Endothelial cell (in vitro differentiated cells): ENCODE measurements at places on chromosomes 16 and 17.

GRCh38 chr16:23924128-23924527 is 88.3 kb downstream of the PRKCB start:
- no peak for DNase-seq

DNA sequence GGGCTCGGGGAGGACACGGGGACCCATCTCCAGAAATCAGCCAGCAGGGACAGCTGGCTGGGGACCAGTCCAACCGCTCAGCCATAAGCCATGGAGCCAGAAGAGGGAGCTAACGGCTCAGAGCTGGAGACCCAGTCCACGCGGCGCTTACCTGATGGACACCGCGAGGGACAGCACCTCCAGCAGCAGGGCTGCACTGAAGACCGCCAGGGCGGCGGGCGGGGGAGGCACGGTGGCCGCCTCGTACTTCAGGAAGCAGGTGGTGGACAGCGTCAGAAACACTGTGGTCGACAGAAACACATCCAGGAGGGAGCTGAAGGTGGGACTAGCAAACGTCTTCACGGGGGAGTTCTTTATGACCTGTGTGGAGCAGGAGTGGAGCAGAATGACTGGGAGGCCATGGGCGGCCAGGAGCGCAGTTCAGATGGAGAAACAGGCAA is 102.6 kb upstream of the CREBBP start:
- DNase-seq = peak; percentile 72

- DNase-seq = no peak
Measured at GRCh38 chr17:2892305-2892971, 96.2 kb downstream of the RAP1GAP2 start.

DNA sequence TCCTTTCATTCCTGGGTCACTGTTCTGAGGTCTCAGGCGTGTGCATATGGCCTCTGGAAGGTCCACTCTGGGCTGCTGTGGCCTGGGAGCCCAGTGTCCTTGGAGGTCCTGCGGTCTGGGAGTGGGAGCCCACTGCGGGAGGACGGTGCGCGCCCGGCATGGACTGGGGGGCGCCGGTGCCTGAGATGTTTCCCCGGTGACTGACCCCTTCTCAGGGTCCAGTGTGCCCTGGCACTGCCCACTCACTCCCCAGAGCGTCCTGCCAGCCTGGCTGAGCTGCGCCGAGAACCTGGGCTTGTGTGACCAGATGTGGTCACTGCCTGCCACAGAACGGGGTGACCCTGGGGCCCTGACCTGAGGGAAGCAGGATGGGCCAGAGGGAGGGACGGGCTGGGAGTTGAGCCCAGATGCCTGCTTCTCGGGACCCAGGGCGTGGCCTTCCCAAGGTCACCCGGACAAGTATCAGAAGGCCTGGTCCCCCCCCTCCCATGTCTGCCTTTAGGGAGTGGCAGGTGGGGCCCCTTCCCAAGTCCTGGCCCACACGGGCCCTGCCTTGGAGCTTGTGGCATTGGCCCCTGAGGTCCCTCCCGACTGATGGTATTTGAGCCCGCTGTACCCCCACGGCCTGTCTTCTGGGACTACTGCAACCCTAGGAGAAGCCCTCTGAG is 1.1 kb upstream of the RHBDL1 start:
- DNase-seq = no peak

GRCh38 chr16:11207646-11208045 is 48.4 kb downstream of the SOCS1 start:
- DNase-seq = no peak

DNA sequence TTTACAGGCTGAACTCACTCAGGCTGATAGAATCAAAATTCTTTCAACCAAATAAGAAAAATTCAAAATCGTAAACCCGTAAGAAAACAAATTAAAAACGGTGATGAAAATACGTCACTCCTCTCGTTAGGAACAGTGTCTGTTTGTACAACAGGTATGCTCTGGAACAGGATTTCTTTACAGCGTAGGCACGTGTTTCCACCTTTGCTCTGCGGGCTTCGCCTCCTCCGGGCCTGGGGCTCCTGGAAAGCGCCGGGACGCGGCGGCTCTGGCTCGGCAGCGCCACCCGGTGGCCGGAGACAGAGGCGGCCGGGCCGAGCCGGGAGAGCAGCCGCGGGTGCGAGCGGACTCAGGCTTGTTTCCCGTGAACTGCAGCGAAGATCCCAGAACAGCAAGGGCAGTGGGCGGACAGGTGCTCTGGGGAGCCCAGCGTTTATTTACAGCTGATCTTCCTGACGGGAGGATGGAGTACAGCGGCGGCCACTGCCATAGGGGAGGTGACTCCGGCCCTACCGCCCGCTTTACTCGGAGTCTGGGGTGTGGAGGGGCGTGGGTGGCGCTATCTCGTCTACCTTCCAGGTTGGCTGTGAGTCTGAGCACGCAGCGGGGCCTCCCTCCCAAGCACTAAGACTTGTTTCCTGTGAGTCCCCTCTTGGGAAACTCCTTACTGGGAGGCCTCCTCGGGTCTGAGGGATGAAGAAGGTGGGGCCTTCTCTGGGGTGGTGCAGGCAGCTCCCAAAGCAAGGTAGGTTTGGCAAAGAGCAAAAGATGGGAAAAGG is 40.5 kb upstream of the ATP2A3 start:
- DNase-seq = peak; percentile 89

DNA sequence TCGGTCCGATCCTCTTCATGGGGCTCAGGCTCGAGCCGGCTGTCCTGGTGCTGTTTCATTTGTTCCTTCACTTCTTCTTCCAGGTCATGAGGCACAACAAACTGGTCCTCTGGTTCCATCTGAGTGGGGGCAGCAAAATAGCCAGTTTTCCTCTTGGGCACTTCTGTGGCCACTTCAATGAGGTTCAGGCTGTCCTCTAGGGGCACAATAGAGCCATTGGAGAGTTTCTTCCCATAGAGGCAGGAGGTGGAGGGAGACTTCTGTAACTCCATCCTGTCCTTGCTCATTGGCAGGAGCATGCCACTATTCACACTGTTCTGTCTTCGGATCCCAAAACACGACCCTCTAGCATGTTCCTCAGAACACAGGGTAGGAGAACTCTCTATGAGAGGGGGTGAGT is 22.9 kb downstream of the MARVELD3 start:
- peak; percentile 23 for DNase-seq

- DNase-seq = peak; percentile 49
Measured at GRCh38 chr17:76268015-76268749, 3.0 kb downstream of the UBALD2 start.

DNA sequence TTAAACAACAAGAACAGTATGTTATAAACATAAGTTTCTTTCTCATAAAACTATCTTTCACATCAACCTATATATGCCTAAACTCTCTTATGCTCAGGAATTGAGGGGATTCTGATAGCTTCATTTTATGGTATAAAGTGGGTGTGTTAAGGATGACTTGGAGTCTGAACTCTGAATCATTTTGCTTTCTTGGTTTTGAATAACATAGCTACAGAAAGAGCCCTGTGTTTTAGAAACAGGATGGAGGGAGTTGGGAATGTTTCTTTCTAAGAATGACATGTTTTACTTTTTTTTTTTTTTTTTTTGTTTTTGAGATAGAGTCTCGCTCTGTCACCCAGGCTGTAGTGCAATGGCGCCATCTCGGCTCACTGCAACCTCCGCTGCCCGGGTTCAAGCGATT is 50.1 kb downstream of the RHOT1 start:
- DNase-seq = no peak

GRCh38 chr17:3529817-3530741 is 27.5 kb downstream of the TRPV3 start:
- DNase-seq = no peak

- DNase-seq = no peak
Measured at GRCh38 chr17:1050996-1051925, 54.3 kb downstream of the TIMM22 start.

GRCh38 chr17:1120596-1121441 is 59.0 kb downstream of the ABR start:
- no peak for DNase-seq

GRCh38 chr17:36867716-36868341 is 69.4 kb upstream of the LHX1 start:
- DNase-seq = no peak

GRCh38 chr16:68069511-68070248 is 15.5 kb upstream of the NFATC3 start:
- no peak for DNase-seq

GRCh38 chr17:82874011-82874835 is 34.4 kb upstream of the ZNF750 start:
- DNase-seq = no peak

- DNase-seq = no peak
Measured at GRCh38 chr17:6381526-6382465, 53.1 kb downstream of the AIPL1 start.

DNA sequence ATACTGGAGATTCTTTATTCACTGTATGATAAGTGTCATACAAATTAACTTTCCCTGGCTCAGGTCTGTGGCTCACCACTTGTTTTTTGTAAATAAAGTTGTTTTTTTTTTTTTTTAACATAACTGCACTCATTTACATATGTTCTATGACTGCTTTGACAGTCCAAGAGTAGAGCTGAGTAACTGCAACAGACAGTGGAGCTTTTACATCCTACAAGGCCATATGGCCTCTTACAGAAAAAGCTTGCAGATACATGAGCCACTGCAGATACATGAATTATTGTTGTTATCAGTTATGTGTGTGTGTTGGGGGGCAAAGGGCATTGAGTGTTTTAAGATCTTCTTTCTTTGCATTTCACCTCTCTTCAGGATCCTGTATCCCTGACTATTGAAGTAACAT is 311.7 kb downstream of the BCAS3 start:
- no peak for DNase-seq

- DNase-seq = no peak
Measured at GRCh38 chr17:70797166-70797565, 627.8 kb downstream of the KCNJ2 start.

DNA sequence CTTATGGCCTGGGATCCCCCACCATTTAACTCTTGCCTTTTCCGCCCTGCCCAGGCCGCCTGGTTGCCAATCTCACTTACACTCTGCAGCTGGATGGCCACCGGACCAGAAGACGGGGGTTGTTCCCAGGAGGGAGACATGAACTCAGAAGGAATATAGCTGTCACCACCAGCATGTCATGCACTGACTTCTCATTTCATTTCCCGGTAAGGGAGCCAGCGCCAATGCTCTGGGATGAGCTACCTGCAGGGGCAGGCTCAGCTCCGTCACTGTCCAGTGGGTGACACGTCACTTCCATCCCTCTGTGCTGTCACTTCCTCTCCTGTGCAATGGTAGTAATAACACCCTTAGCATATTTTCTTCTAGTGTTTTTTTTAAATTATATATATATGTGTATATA is 26.7 kb downstream of the ITGAL start:
- no peak for DNase-seq

GRCh38 chr16:12584488-12585233 is 219.0 kb downstream of the CPPED1 start:
- no peak for DNase-seq

DNA sequence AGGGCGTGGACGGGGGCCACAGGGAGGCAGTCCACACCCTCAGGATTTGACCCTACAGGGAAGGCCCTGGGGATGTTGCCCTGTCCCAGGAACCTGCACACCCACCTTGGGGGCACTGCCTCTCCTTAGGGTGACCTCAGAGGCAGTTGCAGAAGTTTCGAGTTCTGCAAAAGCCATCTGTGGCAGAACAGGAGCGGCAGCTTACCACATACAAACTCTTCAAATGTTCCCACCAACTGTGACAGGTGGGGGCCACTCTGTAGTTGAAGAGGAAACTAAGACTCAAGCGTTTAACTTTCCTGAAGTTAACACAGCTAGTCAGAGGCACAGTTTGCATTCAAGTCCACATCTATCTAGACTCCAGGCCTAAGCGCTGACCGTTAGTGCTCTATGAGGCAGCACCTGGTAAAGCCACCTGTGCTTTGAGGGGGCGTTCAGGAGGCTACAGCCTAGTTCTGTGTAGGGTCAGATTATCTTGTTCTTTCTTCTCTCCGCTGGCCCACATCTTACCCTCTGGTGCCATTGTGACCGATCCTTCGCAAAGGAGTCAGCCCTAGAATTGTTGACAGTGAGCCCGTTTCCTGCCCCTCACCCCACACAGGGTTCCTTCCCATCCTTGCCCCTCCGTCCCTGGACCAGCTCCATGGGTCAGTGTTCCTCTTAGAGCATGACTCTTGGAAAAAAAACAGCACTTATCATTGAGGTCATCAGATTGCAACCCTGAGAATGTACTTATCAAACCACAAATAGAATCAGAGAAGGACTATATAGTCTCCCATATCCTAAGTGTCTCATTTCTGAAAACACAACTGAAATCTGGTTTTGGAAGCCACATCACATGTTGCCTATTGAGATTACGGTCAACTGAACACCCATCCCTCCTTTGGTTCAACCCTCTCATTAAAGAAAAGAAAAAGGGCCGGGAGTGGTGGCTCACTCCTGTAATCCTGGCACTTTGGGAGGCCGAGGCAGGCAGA is 45.4 kb downstream of the CDH1 start:
- DNase-seq = no peak

DNA sequence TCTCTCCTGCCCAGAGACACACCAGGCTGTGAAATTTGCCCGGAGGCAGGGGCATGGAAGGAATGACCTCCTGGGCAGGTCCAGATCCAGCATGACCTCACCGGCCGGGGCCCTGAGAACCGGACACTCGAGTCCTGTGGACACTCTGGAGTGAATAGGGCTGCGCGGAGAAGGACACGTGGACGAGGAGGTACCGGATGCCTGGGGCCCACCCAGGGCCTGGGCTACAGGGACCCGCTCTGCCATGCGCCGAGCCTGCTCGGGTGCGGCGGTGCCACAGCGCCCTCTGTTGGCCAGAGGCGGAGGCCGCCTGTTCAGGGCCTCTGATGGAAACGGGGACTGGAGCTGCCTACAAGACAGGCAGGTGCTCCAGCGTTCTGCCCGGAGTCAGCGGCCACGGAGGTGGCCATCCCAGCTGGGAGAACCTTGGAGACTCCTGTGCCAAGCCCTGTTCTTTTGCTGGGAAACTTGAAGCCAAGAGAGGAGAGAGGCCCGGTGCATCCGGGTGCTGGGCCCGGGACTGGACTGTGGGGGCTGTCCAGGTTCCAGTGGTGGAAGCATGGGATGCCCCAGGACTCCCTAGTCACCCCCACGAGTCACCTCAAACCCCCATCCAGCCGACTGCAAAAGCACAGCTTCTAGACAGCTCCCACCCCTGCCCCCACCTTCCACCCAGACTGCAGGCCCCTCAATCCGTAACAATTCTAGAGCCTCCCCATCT is 19.3 kb upstream of the NXPH3 start:
- peak; percentile 94 for DNase-seq

- no peak for DNase-seq
Measured at GRCh38 chr17:14818469-14818868, 446.7 kb downstream of the PMP22 start.

DNA sequence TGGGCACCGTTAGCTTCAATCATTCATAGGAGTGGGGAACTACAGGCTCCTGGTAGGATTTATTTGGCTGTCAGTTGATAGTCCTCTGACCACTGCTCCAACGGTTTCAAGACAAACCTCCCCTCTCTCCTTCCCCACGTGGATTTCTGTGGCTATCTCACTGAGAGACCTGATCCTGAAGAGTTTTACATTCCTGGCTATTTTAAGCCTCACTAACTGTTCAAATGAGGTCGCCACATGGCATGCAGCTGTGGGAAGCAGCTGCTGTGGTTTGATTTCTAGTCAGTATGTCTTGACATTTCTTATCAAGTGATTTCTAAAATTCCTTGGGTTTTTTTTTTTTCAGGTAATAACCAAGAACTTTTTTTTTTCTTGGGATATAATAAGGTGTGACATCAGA is 38.3 kb downstream of the CDK5R1 start:
- DNase-seq = no peak
